ENCODE measurements at places on chromosomes 4 and X. TPM values are rescaled to one million over a fixed set of nuclear protein-coding genes. Genes with fewer than 3 reads are reported as not detected.

The NDUFB11 gene
- 50.8 TPM for total RNA-seq

The PHEX gene
- total RNA-seq: 0.45 TPM

The SPP1 gene
- total RNA-seq: not detected

The F8A3 gene
- total RNA-seq: 4.2 TPM

The OPRPN gene
- total RNA-seq: not detected

The TNIP3 gene
- 0.45 TPM for total RNA-seq

The SLC16A2 gene
- not detected for total RNA-seq

The PARM1 gene
- not detected for total RNA-seq

The AR gene
- not detected for total RNA-seq

DNA sequence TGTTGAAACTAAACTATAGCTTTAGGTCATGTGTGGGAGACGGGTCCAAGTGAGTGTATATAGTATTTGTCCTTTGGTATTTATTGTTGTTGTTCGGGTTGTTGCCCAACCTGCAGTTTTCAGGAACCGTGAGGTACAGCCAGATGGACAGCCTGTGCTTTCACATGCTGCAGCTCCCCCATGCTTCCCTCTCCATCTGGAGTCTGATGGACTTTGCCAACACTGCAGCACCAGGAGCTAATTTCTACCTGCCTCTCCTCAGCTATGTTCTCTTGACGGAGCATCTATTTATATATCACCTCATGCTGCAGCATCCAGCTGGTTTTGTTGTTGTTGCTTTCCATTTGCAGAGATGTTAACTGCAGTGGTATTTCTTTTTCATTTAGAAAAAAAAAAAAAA is 80.1 kb downstream of the TLL1 start:
- no peak overlapping the region for H3K27ac ChIP-seq
- no peak overlapping the region for H3K4me3 ChIP-seq
- H3K4me1 ChIP-seq: no peaks in the 10 kb centered on the region
- H3K36me3 ChIP-seq: peaks cover 22% of the 10 kb centered on the region
- DNase-seq: no peak
- H3K27me3 ChIP-seq: no peaks in the 10 kb centered on the region

GRCh38 chr4:108730579-108730978 is 32.3 kb downstream of the ETNPPL start:
- no peak overlapping the region for H3K27ac ChIP-seq
- no peak overlapping the region for H3K4me3 ChIP-seq
- H3K4me1 ChIP-seq: no peaks in the 10 kb centered on the region
- peaks cover 4% of the 10 kb centered on the region for H3K36me3 ChIP-seq
- peaks cover 6% of the 10 kb centered on the region for H3K27me3 ChIP-seq
- no peak for DNase-seq

- H3K36me3 ChIP-seq: peaks cover 12% of the 10 kb centered on the region
- DNase-seq: no peak
- H3K27me3 ChIP-seq: no peaks in the 10 kb centered on the region
- H3K4me3 ChIP-seq: no peak overlapping the region
Observed at GRCh38 chrX:56569378-56570057, 6.1 kb downstream of the UBQLN2 start.

- peaks cover 12% of the 10 kb centered on the region for H3K4me1 ChIP-seq
- DNase-seq: peak; percentile 72
- H3K27ac ChIP-seq: peak overlapping the region; percentile 77
- peak overlapping the region; percentile 85 for H3K4me3 ChIP-seq
- no peaks in the 10 kb centered on the region for H3K27me3 ChIP-seq
Observed at GRCh38 chr4:2535376-2536192, 863 bp upstream of the FAM193A start.

DNA sequence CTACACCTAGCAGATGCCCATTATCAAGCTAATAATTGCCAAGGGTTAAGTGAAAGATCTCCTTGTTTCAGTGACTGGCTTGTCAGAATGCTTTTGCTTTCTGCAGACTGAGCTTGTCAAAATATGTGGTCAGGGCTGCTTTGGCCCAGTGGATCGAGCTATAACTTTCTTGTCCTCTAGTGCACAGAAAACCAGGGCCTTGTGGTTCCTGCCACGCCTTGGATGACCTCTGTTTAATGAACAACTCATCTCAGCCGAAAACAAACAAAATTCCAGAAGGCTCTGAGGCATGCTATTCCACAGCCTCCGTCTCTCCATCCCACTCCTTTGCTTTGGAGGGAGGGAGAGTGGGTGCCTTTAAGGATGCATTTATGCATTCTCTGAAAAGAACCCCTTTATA is 11.3 kb downstream of the EVC start:
- no peaks in the 10 kb centered on the region for H3K4me1 ChIP-seq
- peaks cover 7% of the 10 kb centered on the region for H3K27me3 ChIP-seq
- H3K36me3 ChIP-seq: peaks cover 2% of the 10 kb centered on the region
- H3K4me3 ChIP-seq: no peak overlapping the region
- H3K27ac ChIP-seq: no peak overlapping the region
- DNase-seq: no peak

DNA sequence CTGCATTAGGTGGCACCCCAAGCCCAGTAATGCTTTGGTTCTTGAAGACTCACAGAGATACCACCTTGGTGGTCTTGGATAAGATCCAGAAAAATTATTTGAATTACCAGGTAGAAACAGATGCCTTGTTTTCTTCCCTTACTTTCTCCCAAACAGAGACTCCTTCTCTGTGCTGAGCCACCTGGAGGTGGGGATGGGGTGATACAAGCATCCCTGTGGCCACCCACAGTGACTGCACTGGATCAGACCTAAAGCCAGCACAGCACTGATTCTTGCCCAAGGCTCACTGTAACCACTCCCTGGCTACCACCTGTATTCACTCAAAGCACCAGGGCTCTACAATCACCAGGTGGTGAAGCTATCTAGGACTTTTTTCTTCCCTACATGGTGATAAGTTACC is 156.8 kb downstream of the TEX13A start:
- no peak for DNase-seq
- no peaks in the 10 kb centered on the region for H3K4me1 ChIP-seq
- no peak overlapping the region for H3K27ac ChIP-seq
- H3K27me3 ChIP-seq: peaks cover 6% of the 10 kb centered on the region
- H3K4me3 ChIP-seq: no peak overlapping the region

DNA sequence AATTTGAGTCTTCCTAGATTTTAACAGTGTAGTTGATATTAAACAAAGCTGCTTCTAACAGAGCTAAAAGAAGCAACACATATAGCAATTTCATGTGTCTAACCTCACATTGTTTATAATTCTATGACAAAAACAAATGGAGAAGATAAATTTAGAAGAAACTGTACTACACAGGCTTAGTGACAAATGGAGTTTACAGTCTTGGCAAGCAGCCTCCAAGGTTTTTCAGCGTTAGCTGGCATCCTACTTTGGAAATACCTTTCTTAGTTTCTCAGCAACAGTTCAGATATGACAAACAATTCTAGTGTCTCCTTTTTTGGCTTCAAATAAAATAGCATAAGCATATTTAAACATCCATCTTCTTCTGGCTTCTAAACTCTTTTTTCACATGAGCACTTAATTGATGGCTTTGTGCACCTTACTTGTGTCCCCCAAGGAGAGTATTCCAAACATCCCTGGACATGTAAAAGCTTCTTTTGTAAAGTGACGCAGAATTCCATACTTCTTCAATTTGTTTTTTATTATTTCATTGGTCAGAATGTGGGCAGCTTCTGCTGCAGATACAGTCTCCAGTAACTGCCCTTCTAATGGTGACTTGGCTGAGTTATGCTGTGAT is 249.8 kb downstream of the ANTXR2 start:
- no peak overlapping the region for H3K4me3 ChIP-seq
- no peak overlapping the region for H3K27ac ChIP-seq
- no peaks in the 10 kb centered on the region for H3K27me3 ChIP-seq
- no peaks in the 10 kb centered on the region for H3K36me3 ChIP-seq
- no peak for DNase-seq
- no peaks in the 10 kb centered on the region for H3K4me1 ChIP-seq

- H3K27ac ChIP-seq: no peak overlapping the region
- H3K27me3 ChIP-seq: peaks cover 3% of the 10 kb centered on the region
- no peak overlapping the region for H3K4me3 ChIP-seq
- no peak for DNase-seq
Observed at GRCh38 chr4:8553991-8554405, 26.2 kb upstream of the GPR78 start.

- no peaks in the 10 kb centered on the region for H3K36me3 ChIP-seq
- peaks cover 9% of the 10 kb centered on the region for H3K27me3 ChIP-seq
- no peak overlapping the region for H3K27ac ChIP-seq
- H3K4me1 ChIP-seq: peaks cover 3% of the 10 kb centered on the region
- DNase-seq: no peak
Observed at GRCh38 chr4:145734576-145735346, 54.8 kb downstream of the C4orf51 start.

GRCh38 chr4:184417802-184418511 is 56.4 kb downstream of the IRF2 start:
- peaks cover 16% of the 10 kb centered on the region for H3K36me3 ChIP-seq
- no peaks in the 10 kb centered on the region for H3K27me3 ChIP-seq
- H3K27ac ChIP-seq: peak overlapping the region; percentile 94
- peak overlapping the region; percentile 90 for H3K4me3 ChIP-seq
- DNase-seq: peak; percentile 64

DNA sequence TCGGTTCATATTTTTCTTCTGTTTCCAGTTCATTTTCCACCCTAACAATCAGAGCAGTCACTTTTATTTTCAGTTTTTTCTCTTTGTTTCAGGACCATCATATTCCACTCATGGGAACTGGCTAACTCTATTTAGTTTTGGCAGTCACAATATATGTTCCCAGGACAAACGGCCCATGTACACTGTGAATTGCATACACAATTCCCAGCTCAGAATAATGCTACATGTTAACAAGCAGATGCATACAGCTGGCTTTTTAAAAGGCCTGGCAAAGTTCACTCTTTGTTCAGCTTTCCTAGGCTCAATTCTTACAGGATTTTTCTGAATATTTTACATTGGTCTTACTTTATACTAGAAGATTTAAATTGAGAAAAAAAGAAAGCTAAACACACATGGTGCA is 224.9 kb downstream of the ANKRD50 start:
- no peak for DNase-seq
- no peaks in the 10 kb centered on the region for H3K27me3 ChIP-seq
- H3K4me3 ChIP-seq: no peak overlapping the region
- H3K36me3 ChIP-seq: no peaks in the 10 kb centered on the region
- no peaks in the 10 kb centered on the region for H3K4me1 ChIP-seq
- no peak overlapping the region for H3K27ac ChIP-seq

- H3K4me1 ChIP-seq: no peaks in the 10 kb centered on the region
- H3K4me3 ChIP-seq: no peak overlapping the region
- no peak for DNase-seq
- peaks cover 5% of the 10 kb centered on the region for H3K36me3 ChIP-seq
- peaks cover 2% of the 10 kb centered on the region for H3K27me3 ChIP-seq
- no peak overlapping the region for H3K27ac ChIP-seq
Observed at GRCh38 chrX:150642423-150642822, 50.8 kb upstream of the MTMR1 start.

- H3K36me3 ChIP-seq: no peaks in the 10 kb centered on the region
- no peaks in the 10 kb centered on the region for H3K4me1 ChIP-seq
- no peak overlapping the region for H3K4me3 ChIP-seq
Observed at GRCh38 chr4:153058671-153059060, 122.5 kb downstream of the FHDC1 start.

DNA sequence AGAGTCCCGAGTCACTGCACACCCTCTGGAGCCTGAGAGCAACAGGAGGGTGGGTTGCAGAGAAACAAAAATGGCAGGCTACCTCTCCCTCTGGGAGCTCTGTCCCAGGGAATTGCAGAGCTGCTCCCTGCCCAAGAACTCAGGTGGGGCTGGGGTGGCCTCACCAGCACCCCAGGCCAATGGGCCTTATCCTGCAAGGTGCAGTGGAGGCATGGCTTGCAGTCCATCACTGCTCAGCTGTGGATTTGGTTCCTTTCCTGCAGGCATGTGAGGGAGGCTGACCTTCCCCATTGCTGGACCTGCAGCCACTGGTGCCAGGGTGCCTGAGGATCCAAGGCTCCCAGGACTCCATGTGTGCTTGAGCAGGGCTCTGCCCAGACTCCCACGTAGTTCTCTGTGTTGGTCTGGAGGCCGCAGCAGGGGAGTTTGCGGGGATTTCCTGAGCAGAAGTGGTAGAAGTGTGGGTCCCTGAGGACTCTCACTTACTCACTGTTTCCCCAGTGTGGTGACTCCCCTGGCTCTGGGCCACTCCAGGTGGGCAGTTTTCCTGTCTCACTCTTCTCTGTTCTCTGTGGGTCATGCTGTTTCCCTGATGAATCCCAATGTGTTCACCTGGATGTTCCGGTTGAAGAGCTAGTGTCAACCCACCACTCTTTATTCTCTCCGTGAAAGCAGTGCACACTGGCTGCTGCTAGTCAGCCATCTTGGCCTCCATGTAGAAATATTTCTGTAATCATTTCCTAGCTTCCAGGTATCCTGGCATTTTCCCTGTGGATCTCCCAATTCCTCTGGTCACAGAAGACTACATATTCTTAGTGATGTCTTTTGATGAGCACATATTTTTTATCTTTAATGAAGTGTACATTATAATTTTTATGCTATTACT is 82.3 kb downstream of the ARHGAP24 start:
- H3K27me3 ChIP-seq: no peaks in the 10 kb centered on the region
- H3K27ac ChIP-seq: no peak overlapping the region
- no peak overlapping the region for H3K4me3 ChIP-seq
- DNase-seq: no peak
- H3K4me1 ChIP-seq: no peaks in the 10 kb centered on the region

DNA sequence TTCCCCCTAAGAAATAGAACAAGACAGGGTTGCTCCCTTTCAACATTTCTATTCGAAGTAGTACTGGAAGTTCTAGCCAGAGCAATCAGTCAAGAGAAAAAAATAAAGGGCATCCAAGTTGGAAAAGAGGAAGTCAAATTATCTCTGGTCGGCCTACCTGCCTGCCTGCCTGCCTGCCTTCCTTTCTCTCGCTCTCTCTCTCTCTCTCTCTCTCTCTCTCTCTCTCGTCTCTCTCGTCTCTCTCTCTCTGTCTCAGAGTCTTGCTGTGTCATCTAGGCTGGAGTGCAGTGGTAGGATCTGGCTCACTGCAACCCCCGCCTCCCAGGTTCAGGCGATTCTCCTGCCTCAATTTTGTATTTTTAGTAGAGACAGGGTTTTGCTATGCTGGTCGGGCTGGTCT is 42.9 kb downstream of the CCKAR start:
- no peak overlapping the region for H3K4me3 ChIP-seq
- peaks cover 20% of the 10 kb centered on the region for H3K27me3 ChIP-seq
- DNase-seq: no peak
- H3K4me1 ChIP-seq: no peaks in the 10 kb centered on the region

DNA sequence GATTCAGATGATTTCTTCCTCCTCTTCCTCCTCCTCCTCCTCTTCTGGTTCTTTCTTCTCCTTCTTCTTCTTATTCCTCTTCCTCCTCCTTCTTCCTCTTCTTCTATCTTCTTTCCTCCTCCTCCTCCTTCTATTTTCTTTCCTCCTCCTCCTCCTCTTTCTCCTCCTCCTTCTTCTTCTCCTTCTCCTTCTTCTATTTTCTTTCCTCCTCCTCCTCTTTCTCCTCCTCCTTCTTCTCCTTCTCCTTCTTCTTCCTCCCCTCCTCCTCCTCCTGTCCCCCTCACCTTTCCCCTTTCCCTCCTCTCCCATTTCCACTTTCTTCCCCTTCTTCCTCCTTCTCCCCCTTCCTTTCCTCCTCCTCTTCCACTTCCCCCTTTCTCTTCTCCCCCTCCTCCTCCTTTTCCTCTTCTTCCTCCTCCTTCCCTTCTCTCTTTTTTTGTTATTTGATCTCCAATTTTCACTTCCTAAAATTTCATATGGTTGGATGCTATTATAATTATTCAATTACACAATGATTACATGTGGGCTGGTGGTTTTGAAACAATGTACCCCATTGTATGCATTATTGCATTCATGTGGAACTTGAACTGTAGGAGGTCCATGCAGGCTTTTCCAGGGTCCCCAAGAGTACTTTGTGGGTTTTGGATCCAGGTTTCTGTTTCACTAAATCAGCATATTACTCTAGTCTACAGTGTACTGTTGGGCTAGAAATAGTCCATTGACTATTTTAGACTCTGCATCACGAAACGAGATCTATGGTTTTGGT is 68.1 kb downstream of the SORBS2 start:
- no peak overlapping the region for H3K27ac ChIP-seq
- H3K27me3 ChIP-seq: peaks cover 5% of the 10 kb centered on the region
- no peaks in the 10 kb centered on the region for H3K36me3 ChIP-seq
- no peak for DNase-seq
